Posterior vena cava (tissue), 2 donors: ENCODE measurements at places on chromosomes 2 and 18. TPM values are rescaled to one million over a fixed set of nuclear protein-coding genes. Genes with fewer than 3 reads are reported as not detected.

Gene EPHA4
- 20.8 TPM for total RNA-seq

Gene UGT1A7
- not detected for total RNA-seq

Gene RGPD3
- 0.14 TPM for total RNA-seq

Gene CIB4
- not detected for total RNA-seq

Gene RFTN2
- total RNA-seq, result 11.4 TPM

Gene SPP2
- total RNA-seq, result not detected

Gene ANKRD30B
- total RNA-seq, result not detected

Gene TSPYL6
- total RNA-seq, result not detected

Gene PARD3B
- total RNA-seq, result 48.1 TPM

Gene GPR35
- 1.2 TPM for total RNA-seq

Gene IL1RL2
- total RNA-seq, result 0.46 TPM

Gene SERPINB7
- not detected for total RNA-seq

Gene LAMA3
- total RNA-seq, result 48.4 TPM

Gene PLCL1
- 7.5 TPM for total RNA-seq

Gene TXNDC2
- total RNA-seq, result 0.19 TPM

Gene CPO
- total RNA-seq, result 0.32 TPM

Gene ANKRD30BL
- total RNA-seq, result 0.14 TPM

Gene HAT1
- total RNA-seq, result 42.5 TPM

Gene DNAH6
- total RNA-seq, result 0.24 TPM

Gene SPC25
- 0.42 TPM for total RNA-seq

Gene RPE
- 40.0 TPM for total RNA-seq

Gene AKAIN1
- not detected for total RNA-seq

Gene PTH2R
- not detected for total RNA-seq

Gene PSD4
- total RNA-seq, result 10.5 TPM
